ENCODE measurements at places on chromosomes 4 and X.

DNA sequence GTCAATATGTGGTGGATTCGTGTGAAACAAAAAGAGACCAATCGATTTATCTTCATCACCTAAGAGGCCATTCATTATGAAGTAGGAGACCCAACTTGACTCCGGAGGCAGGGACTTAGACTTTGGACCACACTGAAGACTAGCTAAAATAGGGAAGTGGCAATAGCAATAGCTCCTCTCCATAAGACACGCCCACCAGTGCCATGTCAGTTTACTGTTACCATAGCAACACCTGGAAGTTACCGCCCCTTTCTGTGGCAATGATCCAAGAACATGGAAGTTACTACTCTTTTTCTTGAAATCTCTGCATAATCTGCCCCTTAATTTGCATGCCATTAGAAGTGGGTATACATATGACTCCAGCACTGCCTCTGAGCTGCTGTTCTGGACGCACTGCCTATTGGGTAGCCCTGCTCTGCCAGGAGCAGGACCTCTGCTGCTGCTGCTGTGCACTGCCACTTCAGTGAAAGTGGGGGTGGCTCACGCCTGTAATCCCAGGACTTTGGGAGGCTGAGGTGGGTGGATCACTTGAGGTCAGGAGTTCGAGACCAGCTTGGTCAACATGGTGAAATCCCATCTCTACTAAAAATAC lies 163.2 kb downstream of the PRKX start:
- DNase-seq = no peak

- no peak for DNase-seq
Observed at GRCh38 chr4:84877051-84877833, 89.2 kb downstream of the WDFY3 start.

DNA sequence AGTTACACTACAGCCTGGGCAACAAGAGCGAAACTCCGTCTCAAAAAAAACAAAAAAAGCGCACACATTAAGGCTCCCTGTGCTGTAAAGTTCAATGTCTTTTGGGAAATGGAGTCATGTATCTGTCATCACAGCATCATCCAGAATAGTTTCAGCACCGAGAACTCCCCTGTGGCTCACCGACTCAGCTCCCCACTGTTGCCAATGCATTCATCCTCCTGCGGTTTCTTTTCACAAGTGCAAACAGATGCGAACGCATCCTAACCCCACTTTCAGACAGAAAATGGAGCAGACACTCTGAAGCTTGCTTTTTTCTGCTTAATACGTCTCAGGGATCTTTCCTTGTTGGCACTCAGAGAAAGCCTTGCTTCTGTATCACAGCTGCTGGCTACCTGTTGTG lies 13.8 kb upstream of the SH3TC1 start:
- no peak for DNase-seq

GRCh38 chr4:27886120-27886519 lies 1025.5 kb downstream of the STIM2 start:
- no peak for DNase-seq

DNA sequence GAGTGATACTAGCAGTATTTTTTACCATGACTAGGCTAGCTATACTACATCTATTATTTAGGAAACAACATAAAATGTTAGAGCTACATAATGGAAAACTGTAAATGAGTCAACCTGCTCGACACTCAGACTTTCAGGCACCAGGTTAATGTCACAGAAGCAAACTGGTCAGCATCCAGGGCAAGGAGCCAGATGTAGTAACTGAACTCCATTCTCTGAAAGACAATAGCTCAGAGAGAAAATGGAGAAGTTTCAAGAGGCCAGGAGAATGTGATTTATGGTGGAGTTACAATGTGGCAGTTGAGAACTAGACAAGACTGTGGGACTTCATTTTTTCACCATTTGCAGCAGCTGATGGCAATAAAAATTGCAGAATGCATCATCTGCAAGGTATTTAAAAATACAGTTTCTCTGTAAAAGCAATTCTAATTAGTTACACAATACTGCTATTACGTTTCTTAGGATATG lies 342.7 kb upstream of the PABPC4L start:
- DNase-seq = no peak

DNA sequence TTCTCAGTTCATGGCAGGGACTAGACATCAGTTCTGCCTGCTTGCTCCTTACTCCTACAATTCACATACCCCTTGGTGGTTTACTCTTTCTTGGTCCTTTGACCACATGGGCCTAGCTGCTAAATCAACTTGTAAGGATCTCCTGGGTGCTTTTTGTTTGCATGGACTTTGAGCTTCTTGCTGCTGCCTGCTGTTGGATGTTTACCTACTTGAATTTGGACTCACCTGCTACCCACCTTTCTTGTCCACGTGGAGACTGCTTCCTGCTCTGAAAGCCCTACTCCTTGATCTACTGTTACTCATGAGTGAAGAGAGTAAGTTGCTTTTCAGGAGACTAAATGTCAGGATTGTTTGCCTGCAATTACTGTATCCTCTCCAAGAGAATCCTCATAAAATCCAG lies 15.2 kb upstream of the ARHGAP24 start:
- no peak for DNase-seq

- no peak for DNase-seq
Observed at GRCh38 chrX:40104630-40104984, 6.8 kb upstream of the BCOR start.

GRCh38 chr4:42483426-42484379 lies 86.4 kb downstream of the SHISA3 start:
- DNase-seq = no peak

GRCh38 chrX:103310555-103311398 lies at the start of gene BEX2:
Gene BEX2, minus strand, starts transcription at chrX:103310990. Its CDS starts 1,014 bp downstream, at chrX:103309976.
- peak; percentile 69 for DNase-seq

DNA sequence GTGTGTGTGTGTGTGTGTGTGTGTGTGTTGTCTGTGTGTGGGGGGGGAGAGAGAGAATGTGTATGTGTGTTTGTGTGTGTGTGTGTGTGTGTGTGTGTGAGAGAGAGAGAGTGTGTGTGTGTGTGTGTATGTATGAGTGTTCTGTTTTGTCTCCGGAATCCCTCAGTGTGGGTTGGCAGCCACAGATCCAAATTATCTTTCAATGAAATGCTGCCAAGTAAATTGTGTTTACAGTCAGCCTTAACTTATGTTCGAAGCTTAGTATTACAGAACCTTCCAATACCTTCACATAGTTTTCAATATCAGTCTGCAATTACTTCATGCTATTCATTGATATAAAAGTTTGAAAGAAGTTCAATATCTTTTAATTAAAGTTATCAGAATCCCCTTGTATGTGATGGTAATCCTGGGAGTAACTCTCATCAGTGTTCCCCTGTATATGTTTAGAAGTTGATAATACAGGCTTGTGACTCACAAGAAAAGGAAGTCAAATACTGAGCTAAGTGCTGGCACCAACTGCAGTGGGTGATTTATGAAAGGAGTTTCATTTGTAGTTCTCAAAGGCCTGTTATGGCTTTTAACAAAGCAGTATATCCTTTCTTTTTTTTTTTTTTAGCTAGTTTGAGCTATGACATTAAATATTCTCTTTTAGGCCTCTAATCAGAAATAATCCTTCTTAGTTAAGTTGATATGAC lies 51.6 kb upstream of the HTR2C start:
- DNase-seq = no peak

GRCh38 chr4:72463724-72464123 lies 105.3 kb downstream of the ADAMTS3 start:
- DNase-seq = no peak

DNA sequence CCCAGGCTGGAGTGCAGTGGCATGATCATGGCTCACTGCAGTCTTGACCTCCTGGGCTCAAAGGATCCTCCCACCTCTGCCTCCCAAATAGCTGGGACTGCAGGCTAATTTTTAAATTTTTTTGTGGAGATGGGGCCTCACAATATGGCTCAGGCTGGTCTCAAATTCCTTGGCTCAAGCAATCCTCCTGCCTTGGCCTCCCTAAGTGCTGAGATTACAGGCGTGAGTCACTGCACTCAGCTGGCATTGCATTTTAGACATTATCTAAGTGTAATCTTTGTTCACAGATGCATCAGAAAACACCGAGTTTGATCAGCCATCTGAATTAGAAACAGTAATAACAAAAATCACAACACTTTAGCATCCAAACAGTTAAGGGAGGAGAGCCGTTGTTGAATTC lies 53.4 kb upstream of the CBR4 start:
- DNase-seq = no peak

GRCh38 chr4:128844931-128845330 lies 35.4 kb downstream of the JADE1 start:
- DNase-seq = no peak

GRCh38 chrX:2504706-2505332 lies 4.0 kb upstream of the DHRSX start:
- no peak for DNase-seq

GRCh38 chr4:101253121-101253520 lies 94.2 kb downstream of the PPP3CA start:
- no peak for DNase-seq

DNA sequence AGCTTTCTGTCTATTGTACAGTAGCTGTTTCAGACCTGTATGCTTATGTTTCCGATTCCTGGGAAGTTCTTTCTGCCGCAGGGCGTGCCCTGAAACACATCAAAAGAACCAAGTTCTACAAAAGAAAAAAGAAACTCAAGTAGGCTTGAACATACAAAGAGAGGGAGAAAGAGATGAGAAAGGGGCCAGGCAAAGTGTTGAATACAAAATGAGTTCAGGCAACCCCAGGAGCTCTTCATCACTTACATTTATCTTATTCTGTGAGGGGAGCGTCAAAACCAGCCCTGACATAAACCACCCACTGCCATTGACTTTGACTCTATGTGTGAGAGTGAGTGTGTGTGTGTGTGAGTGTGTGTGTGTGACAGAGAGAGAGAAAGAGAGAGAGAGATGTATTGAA lies 26.5 kb upstream of the ATOH1 start:
- DNase-seq = no peak

DNA sequence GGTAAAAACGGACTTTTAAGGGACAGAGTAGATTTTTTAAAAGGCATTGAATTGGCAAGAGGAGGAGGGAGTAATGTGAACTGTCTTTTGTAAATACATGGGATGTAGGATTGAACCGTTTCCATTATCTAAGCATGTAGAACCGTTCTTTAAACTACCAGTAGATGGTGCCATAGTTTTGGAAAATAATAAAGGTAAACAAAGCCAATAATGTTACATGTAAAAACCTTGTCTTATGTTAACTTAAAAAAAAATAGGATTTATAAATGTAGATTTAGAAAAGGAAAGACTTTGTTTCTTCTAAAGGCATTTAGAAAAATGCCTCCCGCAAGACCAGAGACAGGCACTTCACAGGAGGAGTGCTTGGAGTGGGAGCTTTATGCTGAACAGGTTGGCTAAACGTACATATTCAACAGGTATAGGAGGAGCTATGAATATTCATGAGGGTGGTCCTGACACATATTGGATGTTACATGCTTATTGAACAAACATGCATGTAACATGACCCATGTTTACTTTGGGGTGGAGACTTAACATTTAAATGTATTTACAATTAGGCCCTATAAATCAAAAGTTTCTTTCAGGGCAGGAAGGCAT lies 45.5 kb upstream of the FAM241A start:
- no peak for DNase-seq

DNA sequence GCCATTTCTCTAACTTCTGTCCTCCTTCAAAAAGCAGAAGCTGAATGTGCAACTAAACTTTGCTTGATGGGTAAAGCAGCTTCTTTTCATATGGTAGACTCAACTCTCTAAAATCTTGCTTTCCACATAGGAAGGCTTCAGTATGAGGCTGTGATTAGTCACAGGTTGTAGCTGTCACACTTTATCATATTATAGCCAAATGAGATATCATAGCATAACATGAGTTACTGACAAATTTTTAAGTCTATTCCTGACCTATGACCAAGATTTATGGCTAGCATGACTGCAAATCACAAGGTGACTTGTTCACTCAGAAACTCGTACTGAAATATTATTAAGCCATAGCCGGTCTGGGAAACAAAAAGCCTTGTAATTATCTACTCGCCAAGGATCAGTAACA lies 998.6 kb downstream of the RPA4 start:
- DNase-seq = no peak

DNA sequence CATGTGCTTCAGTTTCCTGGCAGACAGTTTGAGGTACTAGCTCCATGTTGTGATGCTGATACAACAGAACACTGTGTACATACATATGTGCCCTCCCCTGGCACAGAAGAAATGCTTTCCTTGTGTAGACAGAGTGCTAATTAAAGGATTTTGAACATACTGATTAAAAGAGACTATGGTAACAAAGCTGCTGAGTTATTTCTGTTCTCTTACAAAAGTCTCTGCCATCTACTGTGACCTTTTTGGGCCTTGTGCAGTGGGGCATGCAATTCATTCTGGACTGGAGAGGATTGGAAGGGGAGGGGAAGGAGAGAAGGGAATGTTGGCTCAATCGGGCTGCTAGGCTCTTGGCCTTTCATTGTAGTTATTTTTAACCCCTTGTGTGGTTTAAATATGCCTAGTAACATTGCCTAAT lies 6.0 kb downstream of the PDLIM5 start:
- no peak for DNase-seq

DNA sequence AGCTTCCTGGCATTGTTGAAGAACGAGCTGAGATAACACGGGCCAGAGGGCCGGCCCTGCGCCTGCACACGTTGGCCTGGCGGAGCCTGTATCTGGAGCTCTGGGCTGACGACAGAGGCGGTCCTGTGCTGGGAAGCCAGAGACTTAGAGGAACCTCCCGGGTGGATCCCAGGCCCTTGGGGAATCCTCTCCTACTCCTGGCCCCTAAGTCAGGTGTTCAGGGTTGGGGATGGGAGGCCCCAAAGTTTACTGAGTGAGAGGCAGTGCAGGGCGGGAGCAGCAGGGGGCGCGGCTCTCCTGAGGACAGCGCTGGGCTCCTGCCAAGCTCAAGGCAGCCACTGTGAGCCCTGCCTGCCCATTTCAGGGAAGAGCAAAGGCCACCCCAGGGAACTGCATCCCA lies 2.5 kb upstream of the HTRA3 start:
- DNase-seq = no peak

DNA sequence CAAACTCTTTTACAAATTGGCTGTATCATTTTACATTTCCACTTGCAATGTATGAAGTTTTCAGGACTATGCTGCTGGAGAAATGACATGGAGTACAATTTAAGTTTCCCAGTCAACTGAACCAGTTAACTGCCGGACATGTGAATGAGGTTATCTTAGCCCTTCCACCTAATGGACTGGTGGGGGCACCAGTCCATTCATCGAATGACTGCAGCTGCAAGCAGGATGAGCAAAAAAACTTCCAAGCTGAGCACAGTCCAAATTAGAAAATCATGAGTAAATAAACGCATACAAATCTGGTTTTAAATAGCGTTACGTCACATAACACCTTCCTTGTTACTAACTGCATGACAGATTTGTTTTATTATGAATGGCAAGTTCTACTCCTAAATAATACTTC lies 1131.5 kb downstream of the PCDH18 start:
- DNase-seq = no peak

- no peak for DNase-seq
Observed at GRCh38 chr4:119564106-119564505, 64.5 kb downstream of the PDE5A start.

DNA sequence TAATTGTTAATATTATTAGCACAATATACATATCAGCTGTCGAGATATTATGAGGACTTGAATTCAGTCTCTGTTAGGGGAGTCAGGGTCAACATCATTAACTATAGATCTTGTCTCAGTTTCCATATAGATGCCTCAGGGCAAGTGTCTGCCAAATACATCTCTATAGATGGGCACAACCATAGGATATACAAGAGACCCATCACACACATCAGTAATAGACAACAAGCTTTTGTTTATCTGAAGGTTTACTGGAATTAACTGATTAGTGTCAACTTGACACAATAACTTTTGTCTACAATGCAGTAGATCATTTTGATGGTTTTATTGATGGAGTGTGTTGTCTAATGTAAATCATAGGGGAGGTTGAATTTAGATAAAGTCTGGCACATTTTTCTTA lies 37.1 kb upstream of the PHOX2B start:
- DNase-seq = no peak

GRCh38 chrX:2320580-2321327 lies 180.0 kb downstream of the DHRSX start:
- no peak for DNase-seq
